ENCODE measurements at places on chromosomes 12 and 14. TPM values are rescaled to one million over a fixed set of nuclear protein-coding genes. Genes with fewer than 3 reads are reported as not detected.
A peak's percentile ranks its signal among the peaks of the same experiment; 100 is the strongest.

- H3K4me1 ChIP-seq: peaks cover 8% of the 10 kb centered on the region
- H3K4me3 ChIP-seq: no peak overlapping the region
- no peak for DNase-seq
- H3K27me3 ChIP-seq: no peaks in the 10 kb centered on the region
- H3K27ac ChIP-seq: peak overlapping the region; percentile 29
These were observed 46.1 kb downstream of the RASSF3 start for GRCh38 chr12:64656429-64656828.

DNA sequence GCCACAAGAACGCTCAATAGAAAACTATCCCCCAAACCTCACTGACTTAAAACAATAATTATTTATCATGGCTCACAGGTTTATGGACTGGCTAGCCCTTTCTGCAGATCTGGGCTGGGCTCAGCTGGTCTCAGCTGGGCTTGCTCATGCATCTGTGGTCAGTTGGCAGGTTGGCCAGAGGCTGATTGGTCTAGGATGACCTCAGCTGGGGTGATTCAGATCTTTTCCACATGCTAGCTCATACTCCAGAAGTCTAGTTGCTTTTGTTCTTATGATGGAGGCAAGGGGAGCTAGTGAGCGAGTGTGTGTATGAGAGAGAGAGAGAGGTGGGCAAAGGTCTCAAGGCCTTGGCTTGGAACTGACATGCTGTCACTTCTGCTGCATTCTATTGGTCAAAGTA lies 181.2 kb upstream of the NRXN3 start:
- H3K4me1 ChIP-seq: no peaks in the 10 kb centered on the region
- H3K4me3 ChIP-seq: no peak overlapping the region
- no peak overlapping the region for H3K27ac ChIP-seq
- DNase-seq: no peak

DNA sequence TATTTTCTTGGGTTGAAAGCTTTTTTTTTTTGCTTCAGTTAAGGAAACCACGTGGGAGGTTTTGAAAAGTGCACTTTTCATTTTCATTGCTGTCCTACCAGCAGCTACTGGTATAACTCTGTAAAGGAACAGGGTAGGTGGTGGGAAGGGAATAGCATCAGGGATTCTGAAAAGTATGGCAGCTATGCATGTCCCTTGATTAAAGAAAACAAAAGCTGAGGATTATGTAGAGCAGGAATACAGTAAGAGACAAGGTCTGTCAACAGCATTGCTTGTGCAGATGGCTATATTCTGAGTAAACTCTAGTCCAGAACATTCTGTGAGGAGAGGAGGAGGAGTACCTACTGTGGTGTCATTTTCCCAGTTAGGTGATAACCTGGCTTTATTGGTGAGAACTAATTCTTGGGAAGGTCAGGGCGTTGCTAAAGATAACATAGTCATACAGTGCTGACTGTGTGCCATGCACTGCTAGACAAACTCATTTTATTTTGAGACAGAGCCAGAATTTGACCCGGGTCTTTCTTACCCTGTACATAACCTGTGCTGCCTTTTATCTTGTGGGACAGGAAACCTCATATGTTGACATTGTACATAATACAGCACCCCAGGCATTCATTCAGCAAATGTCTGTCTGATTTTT lies 80.3 kb upstream of the TRAF3 start:
- H3K27me3 ChIP-seq: no peaks in the 10 kb centered on the region
- no peak overlapping the region for H3K27ac ChIP-seq
- H3K36me3 ChIP-seq: peaks cover 10% of the 10 kb centered on the region
- DNase-seq: no peak
- no peaks in the 10 kb centered on the region for H3K4me1 ChIP-seq

GRCh38 chr12:93782853-93783252 lies 105.7 kb downstream of the CRADD start:
- H3K4me3 ChIP-seq: no peak overlapping the region
- no peaks in the 10 kb centered on the region for H3K36me3 ChIP-seq
- DNase-seq: no peak
- H3K27me3 ChIP-seq: no peaks in the 10 kb centered on the region
- H3K4me1 ChIP-seq: peaks cover 5% of the 10 kb centered on the region

Gene FGD6
- 4.0 TPM for polyA plus RNA-seq

Measured in CD14-positive monocyte (primary cell).